ENCODE measurements at places on chromosomes 4 and X.

DNA sequence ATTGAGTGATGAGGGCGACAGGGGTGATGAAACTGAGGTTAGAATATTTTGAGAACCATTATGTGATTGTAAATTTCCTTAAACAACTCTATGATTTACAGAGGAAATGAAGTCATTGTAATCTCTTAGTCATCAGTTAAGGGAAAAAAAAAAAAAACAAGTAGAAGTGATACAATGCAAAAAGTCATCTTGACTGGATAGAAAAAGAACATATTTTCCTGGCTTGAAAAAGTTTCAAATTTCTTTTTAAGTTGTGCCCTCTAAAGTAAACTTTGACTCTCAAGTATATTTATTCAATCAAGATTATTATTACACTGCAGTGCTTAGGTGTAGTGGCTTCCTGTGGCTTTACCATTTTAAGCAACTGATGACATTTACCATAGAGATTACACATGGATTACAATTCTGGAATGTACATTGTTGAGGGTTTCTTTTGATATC lies 40.6 kb downstream of the GABRB1 start:
- no peak for DNase-seq

DNA sequence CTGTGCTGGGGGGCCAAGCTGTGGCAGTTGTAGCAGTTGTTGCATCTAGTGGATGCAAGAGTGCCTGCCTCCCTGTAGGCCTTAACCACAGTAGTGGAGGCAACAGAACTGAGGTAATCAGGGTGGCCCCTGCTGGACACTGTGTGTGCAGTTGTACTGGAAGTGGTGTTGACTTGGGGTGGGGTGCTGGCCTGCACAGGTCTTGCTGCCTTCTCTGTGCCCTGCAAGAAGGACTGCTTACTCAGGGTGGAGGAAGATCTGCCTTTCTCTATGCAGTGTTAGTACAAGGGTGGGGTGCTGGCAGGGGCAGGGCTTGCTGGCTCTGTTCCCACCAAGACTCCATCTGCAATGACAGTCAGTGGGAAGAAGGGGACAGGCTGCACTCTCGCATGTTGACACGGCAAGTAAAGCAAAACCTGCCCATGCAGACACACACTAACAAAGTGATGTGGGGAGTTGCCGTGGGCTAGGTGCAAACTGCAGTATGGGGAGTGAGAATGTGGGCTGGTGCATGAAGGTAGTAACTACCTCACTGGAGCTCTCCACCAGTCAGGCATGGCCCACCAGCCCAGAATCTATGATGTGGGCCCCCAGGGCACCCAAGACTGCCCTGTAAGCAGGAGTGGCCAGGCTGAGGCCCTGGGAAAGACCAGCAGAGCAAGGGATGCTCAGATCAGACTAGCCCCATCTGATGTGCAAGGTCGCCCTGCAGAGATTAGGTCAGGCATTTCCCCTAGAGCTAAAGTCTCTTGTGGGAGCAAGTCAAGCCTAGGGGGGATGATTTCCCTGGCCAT lies 594.9 kb downstream of the TECRL start:
- no peak for DNase-seq

- no peak for DNase-seq
These were observed 7.2 kb downstream of the CRMP1 start for GRCh38 chr4:5885733-5886132.

DNA sequence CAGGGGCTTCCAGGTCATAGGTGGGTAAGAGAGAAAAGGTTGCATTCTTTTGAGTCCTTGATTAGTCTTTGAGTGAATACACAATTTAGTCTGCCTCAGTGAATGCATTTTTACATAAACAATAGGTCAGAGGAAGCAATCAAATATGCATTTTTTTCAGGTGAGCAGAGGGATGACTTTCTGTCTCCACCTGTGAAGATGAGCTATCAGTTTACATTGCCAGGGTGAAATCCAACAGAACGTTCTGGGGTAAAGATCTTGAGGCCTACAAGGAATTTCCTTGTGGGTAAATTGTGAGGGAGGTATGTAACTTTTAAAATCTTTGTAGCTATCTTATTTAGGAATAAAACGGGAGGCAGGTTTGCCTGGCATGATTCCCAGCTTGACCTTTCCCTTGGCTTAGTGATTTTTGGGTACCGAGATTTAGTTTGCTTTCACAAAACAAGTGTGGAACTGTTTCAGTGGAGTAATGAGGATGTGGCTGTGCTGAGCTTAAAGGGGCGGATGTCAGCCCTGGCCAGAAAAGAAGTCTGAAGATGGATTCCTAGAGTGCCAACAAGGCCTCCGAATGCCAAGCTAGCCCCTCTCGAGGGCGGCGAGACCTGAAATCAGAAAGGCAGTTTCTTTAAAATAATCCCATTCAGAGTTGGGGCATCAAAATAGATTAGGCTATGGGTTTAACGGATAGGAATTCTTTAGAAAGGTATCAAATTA lies 29.5 kb downstream of the TMEM131L start:
- DNase-seq: no peak

- DNase-seq: no peak
These were observed 1.7 kb upstream of the IL3RA start for GRCh38 chrX:1334854-1335253.

GRCh38 chrX:79477691-79478090 lies 110.6 kb upstream of the ITM2A start:
- DNase-seq: no peak

DNA sequence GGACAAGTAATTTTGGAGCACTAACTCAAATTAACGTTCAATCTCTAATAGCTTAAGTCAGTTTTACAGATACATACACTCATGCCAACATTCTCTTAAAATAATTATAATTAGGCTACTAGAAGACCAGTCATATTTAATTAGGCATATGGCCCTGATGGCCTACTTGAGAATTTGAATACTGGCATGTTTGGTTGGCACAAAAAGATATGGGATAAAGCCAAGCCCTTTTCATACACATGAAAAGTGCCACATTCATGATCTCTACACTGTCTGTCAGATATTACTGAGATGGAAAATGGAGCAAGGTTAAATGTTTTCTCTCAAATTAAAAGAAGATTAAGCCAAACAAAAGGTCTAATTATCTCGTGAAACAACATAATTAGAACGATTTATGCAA lies 1091.0 kb downstream of the C4orf33 start:
- no peak for DNase-seq

DNA sequence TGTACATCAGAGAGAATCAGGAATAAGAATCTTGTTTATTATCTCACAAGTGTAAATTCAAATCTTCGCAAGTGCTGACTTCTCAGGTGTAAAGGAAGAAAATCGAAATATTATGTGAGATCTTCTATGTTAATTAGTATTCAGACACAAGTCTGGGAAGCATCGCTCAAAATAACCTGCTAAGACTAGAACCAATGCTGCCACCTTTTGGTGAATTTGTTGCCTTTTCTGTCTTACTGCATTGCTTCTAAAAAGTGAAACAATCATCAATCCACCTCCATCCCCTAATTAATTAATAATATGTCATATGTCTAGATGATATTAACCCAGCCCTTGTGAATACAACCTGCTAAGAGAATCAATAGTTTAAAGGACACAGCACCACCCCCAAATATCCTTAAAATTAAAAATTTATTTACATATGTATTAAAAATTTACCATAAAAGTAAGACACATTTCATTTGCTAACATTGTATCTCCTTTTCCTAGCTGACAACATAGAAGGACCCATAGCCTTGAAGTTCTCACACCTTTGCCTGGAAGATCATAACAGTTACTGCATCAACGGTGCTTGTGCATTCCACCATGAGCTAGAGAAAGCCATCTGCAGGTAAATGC lies 3.5 kb downstream of the EPGN start:
- DNase-seq: no peak

GRCh38 chrX:1661048-1661921 lies 46.4 kb downstream of the ASMT start:
- no peak for DNase-seq

GRCh38 chr4:114807759-114808404 lies 209.3 kb downstream of the UGT8 start:
- DNase-seq: no peak

GRCh38 chr4:71184195-71184781 lies 154.5 kb upstream of the SLC4A4 start:
- DNase-seq: no peak

GRCh38 chrX:129649268-129650182 lies 5.2 kb downstream of the APLN start:
- no peak for DNase-seq

GRCh38 chr4:78168029-78168428 lies 110.9 kb downstream of the FRAS1 start:
- no peak for DNase-seq

DNA sequence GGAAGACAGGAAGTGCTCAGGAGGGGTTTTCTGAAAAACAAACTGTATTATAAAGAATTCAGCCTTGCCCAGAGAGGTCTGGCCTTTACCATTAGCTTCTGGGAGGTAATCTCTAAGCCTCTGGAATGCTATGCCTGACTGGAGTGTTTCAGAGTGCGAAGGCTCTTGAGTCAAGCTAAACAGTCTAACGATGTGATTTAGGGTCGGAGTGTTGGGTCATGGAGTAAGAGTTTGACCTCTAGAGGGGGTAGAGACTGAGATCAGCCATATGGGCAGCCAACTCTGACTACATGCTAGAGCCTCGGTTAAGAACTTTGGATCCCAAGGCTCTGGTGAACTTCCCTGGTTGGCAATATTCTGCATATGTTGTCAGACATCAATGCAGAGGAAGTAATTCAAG lies 15.0 kb downstream of the BOD1L1 start:
- DNase-seq: no peak

GRCh38 chrX:57232658-57233360 lies 53.7 kb upstream of the FAAH2 start:
- no peak for DNase-seq

GRCh38 chrX:13028871-13029636 lies 15.4 kb downstream of the FAM9C start:
- no peak for DNase-seq

DNA sequence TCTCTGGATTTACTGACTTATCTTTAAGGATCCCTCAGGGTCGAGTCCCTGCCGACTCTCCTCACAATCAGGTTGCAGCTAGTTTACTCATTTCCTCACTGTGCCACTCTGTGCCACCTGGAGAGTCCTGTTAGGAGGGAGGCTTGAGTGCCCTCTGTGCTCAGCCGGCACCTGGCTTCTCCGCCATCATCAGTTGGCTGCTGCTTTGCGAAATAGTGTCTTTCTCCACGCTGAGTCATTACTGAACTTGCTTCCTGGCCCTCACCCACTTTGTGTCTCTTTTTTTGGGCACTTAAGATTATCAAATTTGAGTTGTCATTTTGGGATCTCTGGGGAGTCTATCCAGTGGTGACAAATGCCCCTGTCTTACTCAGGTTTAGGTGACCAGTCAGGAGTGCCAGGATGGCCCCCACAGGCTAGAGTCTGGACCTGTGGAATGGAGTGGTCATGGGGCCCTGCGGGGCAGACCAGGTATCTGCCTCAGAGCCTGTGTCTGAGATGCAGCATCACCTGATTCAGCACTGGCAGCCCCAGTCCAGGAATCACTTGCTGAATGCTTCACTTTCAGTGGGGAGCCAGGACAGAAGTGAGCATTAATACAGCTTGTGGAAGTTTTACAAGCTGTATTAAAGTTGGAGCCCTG lies 37.7 kb downstream of the JADE1 start:
- no peak for DNase-seq

GRCh38 chr4:33890841-33891240 lies 2353.5 kb downstream of the ARAP2 start:
- no peak for DNase-seq

DNA sequence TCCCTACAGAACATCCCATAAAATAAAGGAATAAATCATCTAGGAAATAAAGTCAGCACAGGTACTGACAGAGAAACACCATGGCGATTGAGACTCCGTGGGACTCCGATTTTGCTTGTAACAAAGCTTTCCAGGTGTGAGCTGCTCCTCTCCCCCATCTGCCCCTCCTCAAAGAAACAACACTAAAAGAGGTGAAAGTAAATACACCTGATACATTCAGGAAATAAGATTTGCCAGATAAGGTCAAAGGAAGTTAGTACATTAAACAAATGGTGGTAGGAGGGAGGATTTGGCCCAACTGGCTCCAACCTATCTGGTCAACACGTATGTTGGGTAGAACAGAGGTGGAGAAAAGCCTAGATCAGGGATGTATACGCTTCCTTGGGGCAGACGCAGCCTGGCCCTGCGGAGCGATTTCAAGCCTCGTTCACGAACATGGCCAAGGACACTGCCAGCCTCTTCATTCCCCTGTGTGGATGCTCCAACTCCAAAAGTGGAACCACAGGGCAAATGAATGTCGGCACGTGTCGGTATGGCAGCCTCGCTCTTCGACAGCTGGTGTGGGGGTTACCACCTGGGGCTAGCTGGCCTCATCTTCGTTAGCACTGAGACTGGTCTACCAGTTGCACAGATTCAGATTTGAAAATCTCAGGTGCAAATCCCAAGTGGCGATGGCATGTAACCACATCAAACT lies 162.5 kb downstream of the AFAP1 start:
- DNase-seq: no peak

DNA sequence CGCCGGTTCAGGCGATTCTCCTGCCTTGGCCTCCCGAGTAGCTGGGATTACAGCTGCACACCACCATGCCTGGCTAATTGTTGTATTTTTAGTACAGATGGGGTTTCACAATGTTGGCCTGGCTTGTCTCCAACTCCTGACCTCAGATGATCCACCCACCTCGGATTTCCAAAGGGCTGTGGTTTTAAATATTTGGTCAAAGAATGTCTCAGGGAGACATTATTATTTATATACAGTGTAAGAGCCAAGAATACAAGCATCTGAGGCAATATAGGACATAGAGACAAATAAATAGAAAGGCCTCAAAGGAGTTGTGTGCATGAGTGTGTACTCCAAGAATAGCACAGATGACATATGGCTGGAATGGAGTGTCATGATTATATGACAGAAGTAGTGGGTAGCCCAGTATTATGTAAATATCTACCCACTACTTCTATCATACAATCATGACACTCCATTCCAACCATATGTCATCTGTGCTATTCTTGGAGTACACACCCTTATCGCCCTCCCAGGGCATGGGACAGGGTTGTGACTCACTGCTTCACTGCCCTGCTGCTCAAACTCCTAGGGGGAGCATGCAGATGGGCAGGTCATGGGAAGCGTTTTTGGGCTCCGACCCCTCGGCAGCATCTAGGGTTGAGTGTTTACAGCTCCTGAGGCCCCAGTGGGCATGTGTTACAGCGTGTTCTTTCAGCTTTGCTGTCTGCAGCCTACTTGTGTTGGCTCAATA lies 1649.8 kb upstream of the PCDH10 start:
- DNase-seq: no peak

- no peak for DNase-seq
These were observed 74.3 kb downstream of the IQCM start for GRCh38 chr4:149741186-149741831.

- DNase-seq: no peak
These were observed 26.8 kb downstream of the ANXA10 start for GRCh38 chr4:168119100-168119499.

- no peak for DNase-seq
These were observed 33.0 kb downstream of the CISD2 start for GRCh38 chr4:102901804-102902203.

GRCh38 chrX:109270580-109271484 lies 211.1 kb downstream of the GUCY2F start:
- no peak for DNase-seq

- no peak for DNase-seq
These were observed 35.5 kb upstream of the GPC3 start for GRCh38 chrX:134020910-134021309.

Data from stimulated activated CD4-positive, alpha-beta T cell treated with anti-CD3 and anti-CD28 coated beads, Interleukin-1b, Interleukin-23, amount 100 ng/mL, for 1 hour (primary cell).